Fibroblast of lung (primary cell): ENCODE measurements at places on chromosomes 3 and 15. TPM values are rescaled to one million over a fixed set of nuclear protein-coding genes. Genes with fewer than 3 reads are reported as not detected.

CFAP44 gene
- total RNA-seq, result 1.3 and 1.5 TPM in 2 replicates

CCDC174 gene
- total RNA-seq, result 12.1 and 12.7 TPM in 2 replicates

GOLGA6L25 gene
- not detected in 2 replicates for total RNA-seq

DISP2 gene
- total RNA-seq, result under 0.01 and 0.26 TPM in 2 replicates

CCR3 gene
- total RNA-seq, result 0.17 and 0.26 TPM in 2 replicates

AQP9 gene
- not detected in 2 replicates for total RNA-seq

TF gene
- under 0.01 and 0.33 TPM in 2 replicates for total RNA-seq

LTK gene
- total RNA-seq, result under 0.01 and 0.99 TPM in 2 replicates

SLC12A1 gene
- not detected in 2 replicates for total RNA-seq

PLSCR5 gene
- total RNA-seq, result not detected in 2 replicates

NPAP1 gene
- total RNA-seq, result not detected in 2 replicates

RTP1 gene
- total RNA-seq, result under 0.01 TPM in 1 of 2 replicates, not detected in the other

SELENOS gene
- 59.8 and 66.2 TPM in 2 replicates for total RNA-seq

EID1 gene
- 160 and 184 TPM in 2 replicates for total RNA-seq

CD200R1 gene
- 0.17 TPM in 1 of 2 replicates, not detected in the other for total RNA-seq

GOLGA6D gene
- total RNA-seq, result under 0.01 TPM in 1 of 2 replicates, not detected in the other

RASA2 gene
- total RNA-seq, result 10.0 and 11.4 TPM in 2 replicates

CCDC39 gene
- under 0.01 TPM in 2 replicates for total RNA-seq

IGSF10 gene
- total RNA-seq, result 45.9 and 55.0 TPM in 2 replicates

RPP14 gene
- total RNA-seq, result 10.6 and 11.0 TPM in 2 replicates

SENP2 gene
- 23.6 and 26.9 TPM in 2 replicates for total RNA-seq

TRIM42 gene
- not detected in 2 replicates for total RNA-seq

OR5K4 gene
- total RNA-seq, result not detected in 2 replicates

HTR3E gene
- not detected in 2 replicates for total RNA-seq

LPCAT4 gene
- 6.2 and 6.3 TPM in 2 replicates for total RNA-seq

LRRC49 gene
- total RNA-seq, result 20.5 and 31.5 TPM in 2 replicates

MCTP2 gene
- total RNA-seq, result 5.6 and 14.5 TPM in 2 replicates

FOXL2 gene
- total RNA-seq, result under 0.01 TPM in 2 replicates

FEZF2 gene
- not detected in 2 replicates for total RNA-seq

UCN2 gene
- 0.26 and 0.66 TPM in 2 replicates for total RNA-seq

ALPK3 gene
- 0.26 and 0.50 TPM in 2 replicates for total RNA-seq

ZNF639 gene
- total RNA-seq, result 41.1 and 49.3 TPM in 2 replicates

GABRB3 gene
- total RNA-seq, result 1.5 and 1.8 TPM in 2 replicates

TP53BP1 gene
- total RNA-seq, result 79.9 and 132 TPM in 2 replicates

ADAMTS9 gene
- total RNA-seq, result 1.8 and 2.1 TPM in 2 replicates

LAMB2 gene
- total RNA-seq, result 747 and 1,026 TPM in 2 replicates

CLCN2 gene
- 1.8 and 3.1 TPM in 2 replicates for total RNA-seq
